ENCODE measurements at places on chromosomes 2 and 18. TPM values are rescaled to one million over a fixed set of nuclear protein-coding genes. Genes with fewer than 3 reads are reported as not detected.

DNA sequence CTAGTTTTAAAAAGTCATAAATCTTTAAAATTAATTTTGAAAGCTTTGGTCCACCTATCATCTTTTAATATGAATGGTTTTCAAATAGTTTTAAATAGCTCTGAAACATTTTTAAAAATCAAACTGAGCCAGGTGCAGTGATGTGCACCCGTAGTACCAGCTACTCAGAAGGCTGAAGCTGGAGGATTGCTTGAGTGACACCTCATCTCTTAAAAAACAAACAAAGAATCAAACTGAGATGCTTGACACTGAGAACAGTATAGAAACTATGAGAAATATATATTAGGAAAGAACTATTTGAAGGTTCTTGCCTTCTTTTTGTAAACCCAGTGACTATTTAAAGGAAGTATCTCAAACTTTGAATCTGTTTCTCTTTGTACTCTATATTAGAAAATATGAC is 67.4 kb downstream of the BARD1 start:
- no peak for DNase-seq

GRCh38 chr2:45173513-45173912 is 164.3 kb upstream of the SIX2 start:
- no peak for DNase-seq

DNA sequence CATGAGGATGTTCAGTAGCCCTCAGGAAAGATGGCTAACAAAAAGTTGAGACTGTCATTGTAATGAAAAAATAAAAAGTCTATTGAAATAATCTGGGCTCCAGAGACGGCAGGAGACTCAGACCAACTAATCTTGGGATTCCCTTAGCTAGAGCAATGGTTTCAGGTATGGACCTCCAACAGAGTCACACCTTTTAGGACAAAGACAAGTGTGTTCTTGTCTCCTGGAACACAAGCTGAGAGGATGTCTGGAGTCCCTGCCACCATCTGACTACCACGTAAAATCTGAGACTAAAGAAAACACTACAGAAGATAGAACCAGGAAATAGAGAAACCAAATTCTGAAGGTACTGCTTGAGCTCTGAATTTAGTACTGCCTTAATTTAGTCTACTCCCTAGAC is 103.3 kb upstream of the RBBP8 start:
- DNase-seq = no peak

DNA sequence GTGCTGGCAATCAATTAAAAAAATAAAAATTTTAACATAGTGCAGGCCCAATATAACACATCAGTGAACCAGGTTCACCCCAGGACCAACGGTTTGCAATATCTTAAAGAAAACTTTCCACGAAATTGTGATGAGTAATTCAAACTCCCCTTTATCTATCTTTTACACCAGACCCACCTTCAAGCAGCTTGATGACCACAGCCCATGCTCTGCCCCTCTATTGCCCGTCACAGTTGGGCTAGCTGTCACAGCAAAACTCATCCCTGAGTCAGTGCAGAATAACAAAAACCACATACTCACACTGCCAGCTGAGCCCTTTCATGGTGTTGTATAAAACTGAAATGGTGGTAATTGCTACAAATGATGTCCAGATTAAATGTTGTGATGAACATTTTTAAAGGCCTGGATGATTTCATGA is 112.5 kb upstream of the CREB1 start:
- DNase-seq = no peak

DNA sequence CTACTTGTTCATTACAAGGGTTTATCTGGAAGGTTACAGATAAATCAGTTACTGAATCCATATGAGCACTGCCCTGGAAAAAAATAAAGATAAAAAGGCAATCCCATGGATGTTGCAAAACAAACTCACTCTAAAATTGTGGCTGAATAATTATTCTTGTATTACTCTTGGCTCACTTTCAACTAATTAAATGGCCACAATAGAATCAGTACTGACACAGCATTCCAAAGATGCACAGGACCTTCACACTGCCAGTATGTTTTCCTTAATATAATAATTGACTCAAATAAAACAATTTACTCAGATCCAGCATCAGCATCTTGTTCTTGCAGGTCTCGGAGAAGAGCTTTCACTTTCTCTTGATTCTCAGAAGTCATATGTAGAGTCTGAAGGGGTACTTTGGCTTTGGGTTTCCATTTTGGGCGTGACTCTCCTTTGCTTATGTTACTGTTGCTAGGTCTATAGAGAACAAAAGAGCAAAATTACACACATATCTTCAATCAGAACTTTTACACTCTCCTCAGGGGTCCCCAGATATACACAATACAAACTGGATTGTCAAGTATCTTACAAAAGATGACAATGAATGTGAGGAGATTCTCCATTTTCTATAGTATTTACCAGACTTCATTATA is 12.6 kb downstream of the DHX57 start:
- DNase-seq = no peak

- no peak for DNase-seq
These were observed 49.9 kb downstream of the ZAP70 start for GRCh38 chr2:97763176-97763845.

DNA sequence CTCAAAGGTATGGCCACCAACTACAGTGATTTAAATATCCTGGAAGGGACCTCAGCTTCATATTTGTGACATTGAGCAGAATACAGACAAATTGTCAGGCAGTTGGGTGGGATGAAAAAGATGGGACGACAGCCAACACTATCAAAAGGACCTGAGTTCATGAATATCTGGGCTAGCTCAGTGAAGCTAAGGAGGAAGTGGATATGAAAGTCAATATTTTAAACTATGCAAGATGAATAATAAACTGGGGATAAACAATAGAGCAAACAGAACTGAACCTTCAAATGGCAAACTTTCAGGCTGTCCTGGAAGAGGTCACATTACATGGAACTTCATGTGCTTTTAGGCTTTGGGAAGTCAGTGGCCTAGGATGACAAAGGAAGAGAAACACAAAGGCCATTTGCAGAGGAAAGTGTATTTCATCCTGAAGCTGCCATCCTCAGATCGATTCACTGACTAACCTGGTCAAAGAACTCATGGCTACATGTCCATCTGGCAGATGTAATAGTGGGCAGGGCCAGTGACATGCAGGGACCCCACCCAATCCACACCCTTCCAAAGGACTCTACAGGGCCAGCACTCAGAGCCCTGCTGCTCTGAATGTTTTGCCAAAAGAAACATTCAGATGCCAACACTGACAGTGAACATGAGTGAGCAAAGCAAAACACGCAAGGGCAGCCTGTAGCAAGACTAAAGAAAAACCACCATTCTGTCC is 175.7 kb downstream of the ETAA1 start:
- DNase-seq = no peak

GRCh38 chr2:33384599-33384961 is 91.9 kb upstream of the RASGRP3 start:
- no peak for DNase-seq

- no peak for DNase-seq
These were observed 569.0 kb downstream of the DCDC2C start for GRCh38 chr2:4272261-4272858.

- no peak for DNase-seq
These were observed 4.3 kb upstream of the EFHD1 start for GRCh38 chr2:232629129-232629475.

DNA sequence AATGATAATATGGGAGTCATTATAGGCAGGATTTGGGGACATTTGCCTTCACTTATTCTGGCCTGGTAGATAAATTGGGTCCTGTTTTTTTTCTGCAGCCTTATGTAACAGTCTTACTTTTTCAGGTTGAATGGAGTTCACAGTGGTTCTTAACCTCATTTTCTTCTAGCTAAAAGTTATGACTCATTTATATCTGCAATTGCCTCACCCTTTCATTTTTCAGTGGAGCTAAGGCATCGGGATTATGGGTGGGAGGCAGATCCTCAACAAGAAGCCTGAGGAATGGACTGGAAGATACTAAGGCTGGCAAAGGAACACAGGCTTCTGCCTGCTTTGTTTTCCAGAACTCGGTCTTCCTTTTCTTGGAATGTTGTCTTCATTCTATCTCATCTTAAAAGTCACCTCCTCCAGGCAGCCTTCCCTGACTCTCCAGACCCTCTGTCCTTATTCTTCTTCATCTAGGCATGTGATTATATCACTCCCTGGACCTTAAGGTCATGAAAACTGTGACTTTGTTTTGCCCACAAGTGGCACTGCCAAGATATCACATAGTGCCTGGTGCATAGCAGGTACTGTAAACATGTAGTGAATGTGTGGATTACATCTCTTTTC is 41.0 kb upstream of the ACSL3 start:
- DNase-seq = no peak

DNA sequence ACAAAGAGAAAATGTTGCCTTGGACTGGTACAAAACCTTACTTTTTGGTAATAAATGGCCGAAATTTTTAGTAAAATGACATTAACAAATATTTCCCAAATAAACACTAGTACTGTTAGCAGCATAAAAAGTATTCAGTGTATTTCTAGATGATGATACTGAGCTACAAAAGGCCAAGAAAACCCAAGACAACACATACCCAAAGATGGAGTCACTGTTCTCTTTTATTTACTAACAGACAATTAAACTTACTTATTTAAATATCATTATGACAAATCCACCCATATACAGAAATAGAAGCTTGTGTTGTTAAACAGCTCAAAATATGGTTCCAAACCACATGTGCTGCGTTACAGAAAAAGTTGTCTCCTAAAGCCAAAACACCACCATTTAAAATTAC is 239.9 kb downstream of the ZEB2 start:
- DNase-seq = no peak

GRCh38 chr2:28726177-28726576 is 25.5 kb upstream of the PPP1CB start:
- DNase-seq = no peak

GRCh38 chr2:70939001-70939838 is 3.5 kb downstream of the ATP6V1B1 start:
- no peak for DNase-seq

DNA sequence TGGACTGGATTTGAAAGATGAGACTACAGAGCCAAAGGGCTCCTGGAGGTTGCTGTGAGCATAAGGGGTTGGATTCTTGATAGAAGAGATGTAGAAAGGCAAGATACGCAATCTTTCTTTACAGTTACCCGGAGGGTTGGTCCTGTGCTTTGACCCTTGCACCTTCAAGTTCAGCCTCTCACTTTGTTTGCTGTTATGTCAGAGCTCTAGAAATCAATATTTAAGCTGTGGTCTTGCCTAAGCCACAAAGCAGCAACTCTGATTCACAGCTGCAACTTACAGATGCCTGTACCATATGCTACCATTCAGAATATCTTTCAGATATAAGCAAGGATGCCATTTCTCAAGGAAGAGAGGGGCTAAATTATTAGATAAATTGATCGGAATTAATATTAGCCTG is 943.1 kb upstream of the LRRTM1 start:
- DNase-seq = no peak

DNA sequence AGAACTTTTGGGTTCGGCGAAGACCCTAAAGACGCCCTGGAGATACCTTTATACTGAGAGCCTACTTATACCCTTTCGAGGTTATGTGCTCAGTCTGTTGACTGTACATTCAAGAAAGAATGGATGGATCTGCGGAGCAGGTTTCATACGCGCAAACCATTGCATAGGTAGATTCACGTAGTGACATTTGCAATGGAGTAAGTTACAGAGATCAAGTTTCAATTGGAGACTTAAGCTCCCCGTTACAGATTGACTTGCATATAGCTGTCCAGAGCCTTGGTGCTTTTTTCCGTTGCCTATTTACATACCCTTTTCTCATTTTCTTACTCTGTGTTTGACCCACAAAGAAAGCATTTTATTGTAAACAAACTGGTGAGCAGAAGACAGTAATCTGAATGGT is 923 bp downstream of the PSMD1 start:
- DNase-seq = no peak

GRCh38 chr18:69885841-69886531 is 61.7 kb downstream of the CD226 start:
- no peak for DNase-seq

GRCh38 chr2:46009772-46010171 is 287.4 kb upstream of the EPAS1 start:
- no peak for DNase-seq

- DNase-seq = no peak
These were observed 102.0 kb downstream of the PLA2R1 start for GRCh38 chr2:159960414-159960813.

- no peak for DNase-seq
These were observed 798.1 kb downstream of the CPS1 start for GRCh38 chr2:211354481-211354880.

- no peak for DNase-seq
These were observed 26.7 kb upstream of the ACTR3 start for GRCh38 chr2:113863144-113863543.

GRCh38 chr2:88096708-88097107 is 29.1 kb downstream of the SMYD1 start:
- DNase-seq = no peak

DNA sequence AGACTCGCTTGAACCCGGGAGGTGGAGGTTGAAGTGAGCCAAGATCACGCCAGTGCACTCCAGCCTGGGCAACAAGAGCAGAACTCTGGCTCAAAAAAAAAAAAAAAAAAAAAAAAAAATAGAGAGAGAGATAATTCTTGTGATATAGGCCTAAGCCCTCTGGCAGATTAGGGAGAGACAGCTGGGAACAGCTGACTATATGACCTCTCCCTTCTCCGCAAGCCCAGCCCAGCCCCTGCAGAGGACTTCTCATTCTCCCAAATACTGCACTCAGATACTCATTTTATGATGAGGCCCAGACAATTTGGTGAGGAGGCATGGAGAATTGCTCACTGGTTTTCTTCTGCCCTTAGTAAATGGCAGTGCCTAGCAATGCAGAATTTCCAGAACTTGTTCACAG is 262.0 kb downstream of the HAUS1 start:
- DNase-seq = no peak

The MC4R gene
- not detected for total RNA-seq

The CARF gene
- 27.9 TPM for total RNA-seq

The IL1B gene
- 1.1 TPM for total RNA-seq

The IL1R2 gene
- total RNA-seq = not detected

The ADGRF3 gene
- 2.7 TPM for total RNA-seq

The PSMA8 gene
- 0.56 TPM for total RNA-seq

The TUBB6 gene
- 0.70 TPM for total RNA-seq

The EGR4 gene
- total RNA-seq = 0.15 TPM

The MEP1B gene
- 0.32 TPM for total RNA-seq

The GNAL gene
- 0.94 TPM for total RNA-seq

The GPR148 gene
- not detected for total RNA-seq

The KIF5C gene
- 6.8 TPM for total RNA-seq

The RESP18 gene
- not detected for total RNA-seq

The ACTG2 gene
- total RNA-seq = not detected

All from naive thymus-derived CD4-positive, alpha-beta T cell (primary cell).